ENCODE measurements at places on chromosomes 7 and 10. TPM values are rescaled to one million over a fixed set of nuclear protein-coding genes. Genes with fewer than 3 reads are reported as not detected.

The ALOX5 gene
- total RNA-seq, result 1.1 TPM

DNA sequence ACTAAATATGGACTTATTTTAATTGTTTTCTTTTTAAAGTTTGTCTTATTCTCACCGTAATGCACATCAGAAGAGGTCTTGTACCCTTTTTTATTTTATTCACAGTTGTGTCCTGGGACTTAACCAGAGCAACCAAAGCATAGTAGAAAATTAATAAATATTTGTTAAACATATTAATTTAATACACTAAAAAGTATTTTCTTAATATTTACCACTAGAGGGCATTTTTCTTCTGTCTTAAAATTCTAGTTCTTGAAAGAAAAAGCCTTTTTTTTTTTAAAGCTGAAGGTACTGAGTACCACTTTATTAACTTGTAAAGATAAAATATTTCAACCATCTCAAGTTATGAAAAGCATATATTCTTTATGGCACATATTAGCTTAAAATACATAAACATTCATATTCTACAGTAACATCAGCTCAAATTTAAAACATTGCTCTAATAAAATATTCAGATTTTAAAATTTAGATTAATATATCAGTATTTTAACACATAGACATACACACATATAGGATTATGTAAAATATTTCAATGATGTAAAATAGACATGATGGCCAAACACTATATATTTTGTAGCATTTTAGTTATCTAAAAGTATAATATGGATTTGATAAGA, 260.4 kb downstream of the SEMA3A start:
- no peak for DNase-seq

The KEL gene
- total RNA-seq, result 0.34 TPM

- DNase-seq, result no peak
Observed at GRCh38 chr7:7931626-7932025, 37.0 kb upstream of the GLCCI1 start.

The STYXL1 gene
- 37.8 TPM for total RNA-seq

The MRC1 gene
- total RNA-seq, result not detected

GRCh38 chr7:74134117-74134620, 40.0 kb upstream of the EIF4H start:
- peak; percentile 21 for DNase-seq

The AGBL3 gene
- 3.4 TPM for total RNA-seq

GRCh38 chr7:143407287-143408251, 1.1 kb downstream of the EPHA1 start:
- DNase-seq, result peak; percentile 59

The ACTL6B gene
- not detected for total RNA-seq

- no peak for DNase-seq
Observed at GRCh38 chr7:75638594-75639070, 100.1 kb downstream of the HIP1 start.

- DNase-seq, result peak; percentile 33
Observed at GRCh38 chr10:32210306-32211045, 136.5 kb downstream of the EPC1 start.

DNA sequence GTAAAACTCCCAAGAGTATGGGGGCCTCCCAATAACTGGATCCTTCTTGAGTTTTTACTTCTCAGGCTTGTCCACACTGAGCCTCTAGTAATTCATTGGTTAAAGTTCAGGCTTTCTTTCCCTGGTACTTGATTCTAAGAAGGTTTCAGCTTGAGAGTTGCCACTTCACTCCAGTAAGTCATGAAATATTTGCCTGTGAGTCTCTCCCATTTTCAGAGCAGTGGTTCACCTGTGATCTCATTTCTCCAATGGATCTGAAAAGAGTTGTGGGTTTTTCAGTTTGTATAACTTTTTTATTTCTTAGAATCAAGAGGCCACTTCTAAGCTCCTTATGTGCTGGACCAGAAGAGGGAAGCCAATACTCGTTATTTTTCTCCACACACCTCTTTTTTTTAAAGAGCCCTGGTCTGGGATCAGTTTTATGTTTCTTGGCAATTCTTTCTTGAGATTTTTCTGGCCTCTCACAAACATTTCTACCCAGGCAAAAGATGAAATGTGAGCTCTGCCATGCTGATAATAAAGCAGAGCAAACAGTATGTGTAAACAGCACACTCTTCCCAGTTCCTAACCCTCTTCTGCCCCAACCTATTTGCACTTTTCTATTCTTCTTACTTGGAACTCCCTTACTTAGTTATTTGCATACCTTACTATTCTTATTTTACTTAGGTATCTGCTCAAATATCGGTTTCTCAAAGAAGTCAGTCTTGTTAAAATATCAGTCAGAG, 983.4 kb downstream of the CCSER2 start:
- no peak for DNase-seq

DNA sequence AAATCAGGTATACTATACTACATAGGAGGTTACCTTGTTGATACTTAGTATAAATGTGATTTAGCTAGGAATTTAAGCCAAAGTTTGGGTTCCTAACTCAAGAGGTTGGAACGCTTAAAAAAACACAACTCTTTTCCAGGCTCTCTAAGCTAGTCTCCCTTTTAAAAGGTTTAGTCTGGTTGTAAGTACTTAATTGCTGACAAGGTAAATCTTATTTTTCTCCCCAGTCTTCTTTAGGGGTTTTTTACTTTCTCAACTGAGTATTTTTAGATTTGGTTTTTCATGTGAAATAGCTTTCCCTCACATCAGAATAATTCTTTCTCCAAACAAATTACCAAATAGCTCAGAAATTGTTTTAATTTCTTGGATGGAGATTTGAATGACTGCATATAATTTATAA, 20.8 kb upstream of the CTTNBP2 start:
- no peak for DNase-seq

DNA sequence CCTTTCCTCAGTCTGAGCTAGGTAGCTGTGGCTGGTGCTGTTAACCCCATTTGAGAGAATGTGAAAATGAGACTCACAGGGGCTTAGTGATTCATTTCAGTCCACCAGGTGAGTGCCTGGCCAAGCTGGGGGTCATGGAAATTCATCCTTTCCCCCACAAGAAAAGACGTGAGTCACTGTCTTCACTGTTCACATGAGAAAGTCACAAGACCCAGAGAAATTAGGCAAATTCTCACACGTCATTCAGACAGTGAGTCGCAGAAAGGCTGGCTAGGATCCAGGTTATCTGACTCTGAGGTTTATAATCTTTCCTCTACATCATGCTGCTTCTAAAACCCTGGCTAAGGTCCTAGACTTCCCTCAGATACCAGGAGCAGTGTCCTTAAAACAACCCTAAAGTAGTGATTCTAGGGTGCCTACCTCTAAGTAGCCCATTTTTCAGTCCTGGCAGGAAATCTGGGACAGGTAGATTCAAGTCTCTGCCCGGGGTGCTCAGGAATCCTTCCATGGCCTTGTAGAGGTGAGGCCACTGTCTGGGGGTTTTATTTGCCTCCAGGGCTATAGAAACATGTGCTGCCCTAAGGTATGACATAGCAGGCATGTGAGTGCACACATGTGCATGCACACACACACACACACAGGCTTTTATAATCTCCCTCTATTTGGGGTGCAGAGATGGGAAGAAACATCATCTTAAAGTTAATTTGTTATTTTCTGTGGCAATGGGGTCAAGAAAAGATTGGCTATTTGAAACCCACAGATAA, 427.9 kb upstream of the CELF2 start:
- peak; percentile 30 for DNase-seq

The CREB3L2 gene
- 36.1 TPM for total RNA-seq

The PNLIPRP2 gene
- total RNA-seq, result not detected

The EEPD1 gene
- 1.2 TPM for total RNA-seq

The MYL10 gene
- not detected for total RNA-seq

GRCh38 chr7:87287738-87288341, 57.6 kb upstream of the CROT start:
- DNase-seq, result no peak

GRCh38 chr7:101125989-101126650, 784 bp upstream of the SERPINE1 start:
- no peak for DNase-seq
